ENCODE measurements at places on chromosomes 12 and 14. TPM values are rescaled to one million over a fixed set of nuclear protein-coding genes. Genes with fewer than 3 reads are reported as not detected.

Gene ZC3H10
- total RNA-seq: 12.0 TPM

Gene MNAT1
- 51.1 TPM for total RNA-seq

Gene HCAR3
- not detected for total RNA-seq

Gene IAPP
- total RNA-seq: not detected

Gene GDF3
- total RNA-seq: not detected

Gene TRHDE
- 2.7 TPM for total RNA-seq

Gene CNTN1
- total RNA-seq: 3.1 TPM

Gene PTPRO
- 0.24 TPM for total RNA-seq

Gene GSC
- total RNA-seq: not detected

DNA sequence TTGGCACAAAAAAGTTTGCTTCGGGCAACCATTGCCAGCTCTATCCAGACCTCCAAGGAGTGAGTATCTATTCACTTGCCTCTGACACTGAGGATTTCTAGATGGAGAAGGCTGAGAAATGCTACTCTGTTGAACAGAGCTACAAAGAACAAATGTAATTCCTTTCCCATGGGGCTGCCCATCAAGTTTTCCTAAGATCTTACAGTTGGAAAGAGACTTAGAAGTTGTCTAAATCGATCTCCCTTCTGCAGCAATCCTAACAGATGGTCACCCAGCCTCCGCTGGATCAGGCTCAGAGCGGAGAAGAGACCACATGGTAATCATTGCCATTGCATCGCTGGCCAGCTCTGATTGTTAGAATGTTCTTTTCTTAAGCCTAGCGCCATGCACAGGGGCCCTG lies 110.1 kb upstream of the BCL2L14 start:
- H3K27ac ChIP-seq: no peak overlapping the region
- no peak overlapping the region for H3K4me3 ChIP-seq
- peaks cover 5% of the 10 kb centered on the region for H3K4me1 ChIP-seq
- DNase-seq: no peak
- no peaks in the 10 kb centered on the region for H3K36me3 ChIP-seq
- peaks cover 21% of the 10 kb centered on the region for H3K27me3 ChIP-seq

DNA sequence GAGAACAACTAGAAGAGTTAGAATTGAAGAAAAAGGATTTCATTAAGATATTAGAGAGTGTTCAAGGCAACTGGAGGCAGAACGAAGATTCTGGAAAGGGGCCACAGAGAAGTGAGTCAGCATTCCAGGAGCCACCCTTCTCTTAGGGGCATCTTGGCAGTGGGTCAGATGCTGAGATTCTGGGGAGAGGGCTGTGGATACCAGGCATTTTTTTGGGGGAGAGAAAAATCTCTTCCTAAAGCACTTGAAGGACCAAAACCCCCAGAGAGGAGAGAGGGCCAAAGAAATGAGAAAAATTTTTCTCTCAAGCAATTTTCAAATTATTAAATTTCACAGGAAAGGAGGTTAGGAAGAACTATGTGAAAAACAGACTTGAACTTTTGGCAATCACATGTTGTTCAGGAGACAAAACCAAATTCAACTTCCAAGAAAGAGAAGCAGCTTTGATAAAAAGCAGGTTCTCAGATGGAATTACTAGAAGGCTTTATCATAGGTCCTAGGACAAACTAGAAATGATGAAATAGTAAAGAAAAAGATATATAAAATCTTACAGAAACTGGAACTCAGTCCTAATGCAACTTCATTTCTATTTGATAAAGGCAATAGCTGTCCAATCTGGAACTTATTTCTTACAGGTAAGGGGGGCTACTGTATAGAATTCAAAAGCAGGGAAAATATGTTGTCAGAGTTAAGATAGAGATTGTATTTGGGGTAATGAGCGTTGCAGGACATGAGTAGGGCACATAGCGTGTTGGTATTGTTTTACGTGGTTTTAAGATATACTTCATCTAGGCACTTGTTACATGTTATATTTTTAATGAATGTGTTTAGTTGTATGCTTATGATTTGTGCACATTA lies 1.1 kb upstream of the CLEC2D start:
- H3K27me3 ChIP-seq: no peaks in the 10 kb centered on the region
- peak overlapping the region; percentile 26 for H3K27ac ChIP-seq
- no peak overlapping the region for H3K4me3 ChIP-seq
- H3K36me3 ChIP-seq: peaks cover 34% of the 10 kb centered on the region
- DNase-seq: no peak

DNA sequence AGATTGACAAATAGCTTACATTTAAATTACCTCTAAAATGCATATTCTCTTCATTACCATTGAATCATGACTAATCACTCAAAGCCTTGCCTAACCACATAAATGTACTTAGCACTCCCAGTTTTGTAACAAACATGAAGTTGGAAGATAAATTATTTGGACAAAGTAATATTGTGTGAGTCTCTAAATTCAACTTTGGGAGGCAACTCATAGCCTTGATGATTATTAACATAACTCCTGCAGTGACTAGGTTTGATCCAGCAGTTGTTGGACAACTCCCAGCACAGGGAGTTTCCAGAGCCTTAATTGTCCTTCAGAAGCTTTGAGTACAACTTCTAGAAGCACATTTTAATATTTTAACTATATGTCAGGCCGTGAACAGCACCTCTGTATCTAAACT lies 153.4 kb upstream of the PDZRN4 start:
- no peaks in the 10 kb centered on the region for H3K27me3 ChIP-seq
- H3K4me1 ChIP-seq: no peaks in the 10 kb centered on the region
- no peak overlapping the region for H3K27ac ChIP-seq
- no peaks in the 10 kb centered on the region for H3K36me3 ChIP-seq
- no peak overlapping the region for H3K4me3 ChIP-seq

DNA sequence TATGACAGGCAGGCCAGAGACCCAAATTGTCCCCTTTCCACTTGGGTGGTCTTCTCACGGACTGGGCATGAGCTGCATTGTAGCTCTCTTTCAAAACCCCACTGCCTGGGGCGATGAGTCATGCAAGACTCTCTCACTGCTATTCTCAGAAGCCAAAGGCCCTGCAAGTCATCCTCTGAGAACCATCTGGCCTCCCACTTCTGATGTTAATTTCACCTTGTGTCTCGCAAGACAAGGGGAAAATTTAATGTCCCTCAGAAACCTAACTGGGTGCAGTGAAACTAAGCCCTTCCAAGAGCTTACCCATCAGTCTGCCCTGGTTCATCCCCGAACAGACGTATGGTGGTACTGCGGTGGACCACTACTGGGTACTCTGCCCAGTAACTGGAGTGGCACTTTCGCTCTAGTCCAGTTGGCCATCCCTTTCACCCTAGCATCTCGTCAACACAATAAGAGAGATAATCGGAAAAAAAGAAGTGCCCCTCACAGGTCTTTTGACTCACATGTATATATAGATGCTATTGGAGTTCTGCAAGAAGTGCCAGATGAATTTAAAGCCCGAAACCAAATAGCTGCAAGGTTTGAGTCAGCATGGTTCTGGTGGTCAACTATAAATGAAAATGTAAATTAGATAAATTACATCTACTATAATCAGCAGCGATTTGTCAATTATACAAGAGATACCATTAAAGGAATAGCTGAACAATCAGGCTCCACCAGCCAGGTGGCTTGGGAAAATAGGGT lies 31.3 kb upstream of the LALBA start:
- H3K27me3 ChIP-seq: peaks cover 2% of the 10 kb centered on the region
- no peak for DNase-seq
- no peak overlapping the region for H3K27ac ChIP-seq

DNA sequence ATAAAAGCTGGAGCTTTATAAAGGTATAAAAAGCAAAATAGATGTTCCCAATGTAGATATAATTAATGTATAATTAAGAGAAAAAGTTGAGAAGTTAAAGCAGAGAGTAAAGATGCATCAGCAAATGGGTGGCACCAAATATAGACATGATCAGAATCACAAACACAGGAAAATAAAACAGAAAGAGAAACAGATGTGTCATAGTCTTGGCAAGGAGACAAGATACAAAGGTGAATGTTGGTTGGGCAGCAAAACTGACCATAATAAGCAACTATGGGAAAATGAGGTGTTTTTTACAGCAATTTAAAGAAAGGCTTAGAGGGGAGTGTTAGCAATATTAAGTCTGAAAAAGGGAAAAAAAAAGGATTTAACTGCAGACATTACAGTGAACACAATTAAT lies 135.4 kb upstream of the CLEC14A start:
- no peak overlapping the region for H3K27ac ChIP-seq
- H3K27me3 ChIP-seq: no peaks in the 10 kb centered on the region
- H3K4me1 ChIP-seq: peaks cover 4% of the 10 kb centered on the region
- no peaks in the 10 kb centered on the region for H3K36me3 ChIP-seq
- H3K4me3 ChIP-seq: no peak overlapping the region

DNA sequence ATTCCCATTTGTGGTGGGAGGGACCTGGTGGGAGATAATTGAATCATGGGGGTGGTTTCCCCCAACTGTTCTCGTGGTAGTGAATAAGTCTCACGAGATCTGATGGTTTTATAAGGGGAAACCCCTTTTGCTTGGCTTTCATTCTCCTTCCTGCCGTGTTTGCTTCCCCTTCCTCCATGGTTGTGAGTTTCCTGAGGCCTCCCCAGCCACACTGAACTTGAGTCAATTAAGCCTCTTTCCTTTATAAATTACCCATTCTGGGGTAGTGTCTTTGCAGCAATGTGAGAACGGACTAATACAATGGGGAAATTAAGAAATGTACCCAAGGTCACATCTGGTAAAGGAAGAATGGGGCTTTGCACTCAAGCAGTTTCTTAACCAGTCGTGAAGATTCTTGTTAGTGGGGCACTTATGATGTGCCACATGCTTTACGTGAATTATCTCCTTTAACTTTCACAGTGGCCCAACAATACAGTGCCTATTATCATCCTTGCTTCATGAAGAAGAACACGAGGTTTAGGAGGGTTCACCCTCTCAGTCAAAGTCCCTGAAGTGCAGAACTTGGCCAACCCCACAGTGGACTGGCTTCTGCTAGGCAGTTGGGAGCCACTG lies 234.3 kb downstream of the EFCAB11 start:
- no peak overlapping the region for H3K4me3 ChIP-seq
- no peaks in the 10 kb centered on the region for H3K4me1 ChIP-seq
- H3K27ac ChIP-seq: no peak overlapping the region
- DNase-seq: no peak

DNA sequence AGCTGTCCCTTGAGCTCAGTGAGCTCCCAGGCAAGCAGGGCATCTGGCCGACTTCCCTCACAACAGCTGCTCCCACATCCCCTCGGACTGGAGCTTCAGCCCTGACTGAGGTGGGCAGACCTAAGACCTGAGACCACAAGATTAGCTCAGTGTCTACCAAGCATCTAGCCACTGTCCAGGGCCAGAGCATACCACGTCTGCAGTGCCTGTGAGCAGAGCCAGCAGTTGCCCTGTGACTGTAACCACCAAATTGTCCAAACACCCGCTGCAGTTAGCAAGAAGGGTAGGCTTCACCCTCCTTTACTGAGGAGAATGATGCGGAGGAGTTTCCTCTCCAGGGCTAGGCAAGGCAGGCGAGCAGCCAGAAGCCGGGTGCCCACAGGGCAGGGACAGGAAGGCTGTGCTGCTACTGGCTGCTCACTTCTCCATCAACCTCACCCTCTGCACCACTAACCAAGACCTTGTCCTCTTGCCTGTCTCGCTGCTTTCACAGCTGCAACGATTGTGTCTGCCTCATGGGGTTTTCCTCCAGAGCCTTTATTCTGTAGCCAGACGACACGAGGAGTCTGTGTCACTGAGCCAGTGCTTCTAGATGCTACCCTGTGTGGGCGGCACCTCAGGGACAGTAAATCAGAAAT lies 53.9 kb downstream of the ANAPC7 start:
- H3K27ac ChIP-seq: peak overlapping the region; percentile 79
- H3K36me3 ChIP-seq: peaks cover 18% of the 10 kb centered on the region
- no peak for DNase-seq
- no peak overlapping the region for H3K4me3 ChIP-seq
- H3K4me1 ChIP-seq: peaks cover 4% of the 10 kb centered on the region
- H3K27me3 ChIP-seq: no peaks in the 10 kb centered on the region

- no peaks in the 10 kb centered on the region for H3K36me3 ChIP-seq
- H3K27ac ChIP-seq: no peak overlapping the region
- no peak overlapping the region for H3K4me3 ChIP-seq
- no peaks in the 10 kb centered on the region for H3K27me3 ChIP-seq
- no peak for DNase-seq
These were observed 279.4 kb upstream of the SYT1 start for GRCh38 chr12:78585132-78585531.

DNA sequence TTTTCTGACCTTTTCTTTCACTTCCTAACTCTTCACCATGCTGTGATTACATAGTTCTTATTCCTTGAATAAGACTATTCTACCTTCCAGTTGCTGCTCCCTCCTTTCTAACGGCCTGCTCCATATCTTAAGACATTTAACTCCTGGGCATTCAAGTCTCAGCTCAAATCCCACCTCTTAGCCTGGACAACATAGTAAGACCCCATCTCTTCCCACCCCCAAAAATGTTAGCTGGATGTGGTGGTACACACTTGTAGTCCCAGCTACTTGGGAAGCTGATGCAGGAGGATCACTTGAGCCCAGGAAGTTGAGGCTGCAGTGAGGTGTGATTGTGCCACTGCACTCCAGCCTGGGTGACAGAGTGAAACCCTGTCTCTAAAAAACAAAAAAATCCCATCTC lies 10.9 kb downstream of the ERG28 start:
- peaks cover 9% of the 10 kb centered on the region for H3K4me1 ChIP-seq
- no peak overlapping the region for H3K4me3 ChIP-seq
- peaks cover 22% of the 10 kb centered on the region for H3K36me3 ChIP-seq
- DNase-seq: no peak

DNA sequence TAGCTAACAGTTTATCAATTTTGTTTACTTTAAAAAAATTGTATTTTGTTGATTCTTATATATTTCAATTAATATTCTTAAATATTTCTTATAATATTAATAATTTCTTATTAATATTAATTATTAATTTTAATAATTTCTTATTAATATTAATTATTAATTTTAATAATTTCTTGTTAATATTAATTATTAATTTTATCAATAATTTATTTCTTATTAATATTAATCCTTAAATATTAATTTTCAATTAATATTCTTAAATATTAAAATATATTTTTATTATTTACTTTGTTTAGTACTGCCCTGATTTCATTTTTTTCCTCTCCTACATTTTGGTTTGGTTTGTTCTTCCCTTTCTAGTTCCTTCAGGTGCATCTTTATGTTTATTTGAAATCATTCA lies 1208.1 kb downstream of the LRFN5 start:
- DNase-seq: no peak
- no peak overlapping the region for H3K27ac ChIP-seq
- no peak overlapping the region for H3K4me3 ChIP-seq
- no peaks in the 10 kb centered on the region for H3K36me3 ChIP-seq

DNA sequence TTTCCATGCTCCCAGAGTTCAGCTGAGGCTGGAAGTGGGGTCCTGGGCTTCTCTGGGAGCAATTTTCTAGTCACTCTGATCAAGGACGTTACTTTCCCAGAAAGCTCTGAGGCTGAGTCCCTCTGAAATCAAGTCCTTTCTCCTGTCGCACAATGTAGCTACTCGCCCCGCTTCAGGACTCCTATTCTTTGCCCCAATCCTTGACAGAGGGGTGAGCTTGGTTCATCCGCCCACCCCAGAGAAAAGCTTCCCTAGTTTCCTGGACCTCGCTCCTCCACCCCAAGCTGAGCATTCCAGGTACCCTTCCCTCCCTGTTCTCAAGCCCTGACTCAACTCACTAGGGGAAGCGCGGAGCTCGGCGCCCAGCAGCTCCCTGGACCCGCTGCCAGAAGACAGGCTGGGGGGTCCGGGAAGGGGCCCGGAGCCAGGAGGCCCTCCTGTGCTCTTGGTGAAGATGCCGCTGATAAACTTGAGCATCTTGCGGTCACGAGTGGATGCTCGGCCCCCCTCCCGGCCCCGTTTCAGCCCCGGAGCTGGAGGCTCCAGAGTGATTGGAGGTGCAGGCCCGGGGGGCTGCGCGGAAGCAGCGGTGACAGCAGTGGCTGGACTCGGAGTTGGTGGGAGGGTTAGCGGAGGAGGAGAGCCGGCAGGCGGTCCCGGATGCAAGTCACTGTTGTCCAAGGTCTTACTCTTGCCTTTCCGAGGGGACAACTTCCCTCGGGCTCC lies 1.6 kb downstream of the AGAP2 start:
- H3K4me1 ChIP-seq: peaks cover 21% of the 10 kb centered on the region
- H3K36me3 ChIP-seq: no peaks in the 10 kb centered on the region
- H3K4me3 ChIP-seq: peak overlapping the region; percentile 59
- H3K27me3 ChIP-seq: peaks cover 80% of the 10 kb centered on the region
- no peak overlapping the region for H3K27ac ChIP-seq

All from progenitor cell of endocrine pancreas (in vitro differentiated cells).